Suppressor macrophage (primary cell): ENCODE measurements at places on chromosomes 7 and 10.
A peak's percentile ranks its signal among the peaks of the same experiment; 100 is the strongest.

- no peak for DNase-seq
Observed at GRCh38 chr10:3148994-3149393, 23.6 kb downstream of the PITRM1 start.

DNA sequence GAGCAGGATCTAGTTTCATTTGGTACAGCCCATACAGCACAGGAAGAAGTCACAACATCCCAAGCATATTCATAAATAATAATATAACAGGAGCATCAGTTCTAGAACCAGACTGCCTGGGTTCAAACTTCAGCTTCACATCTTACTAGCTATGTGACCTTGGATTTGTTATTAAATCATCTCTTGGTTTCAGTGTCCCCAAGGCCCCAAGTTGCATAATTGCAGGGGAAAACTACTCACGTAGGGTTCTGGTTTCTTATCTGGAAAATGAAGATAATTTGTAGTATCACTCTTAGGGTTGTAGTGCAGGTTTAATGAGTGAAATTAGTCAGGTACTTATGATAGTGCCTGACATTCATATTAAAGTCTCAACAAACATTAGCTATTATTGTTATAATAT, 5.5 kb upstream of the IQUB start:
- DNase-seq: no peak

DNA sequence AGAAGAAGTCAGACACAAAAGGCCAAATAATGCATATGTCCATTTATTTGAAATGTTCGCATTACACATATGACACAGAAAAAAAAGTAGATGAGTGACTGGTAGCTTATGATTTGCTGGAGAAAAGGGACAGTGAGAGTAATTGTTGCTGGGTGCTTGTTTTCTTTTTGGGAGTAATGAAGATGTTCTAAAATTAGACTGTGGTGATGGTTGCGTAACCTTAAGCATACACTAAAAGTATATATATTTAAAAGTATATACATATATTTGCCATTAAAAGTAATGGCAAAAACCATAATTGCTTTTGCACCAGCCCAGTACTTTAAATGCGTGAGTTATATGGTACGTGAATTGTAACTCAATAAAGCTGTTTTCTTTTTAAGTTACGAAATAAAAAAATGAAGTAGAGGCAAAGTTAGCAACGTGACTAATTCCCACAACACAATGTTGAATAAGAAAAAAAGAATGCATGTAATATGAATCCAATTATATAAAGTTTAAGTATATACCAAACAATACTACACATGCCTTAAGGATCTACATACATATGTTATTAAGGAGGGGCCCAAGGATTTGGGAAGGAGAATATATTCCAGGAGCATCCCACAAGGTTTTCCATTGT, 360.4 kb upstream of the CELF2 start:
- DNase-seq: no peak

GRCh38 chr7:68407460-68407859, 1190.8 kb upstream of the AUTS2 start:
- DNase-seq: no peak

- no peak for DNase-seq
Observed at GRCh38 chr10:84626397-84627087, 298.2 kb downstream of the CCSER2 start.

DNA sequence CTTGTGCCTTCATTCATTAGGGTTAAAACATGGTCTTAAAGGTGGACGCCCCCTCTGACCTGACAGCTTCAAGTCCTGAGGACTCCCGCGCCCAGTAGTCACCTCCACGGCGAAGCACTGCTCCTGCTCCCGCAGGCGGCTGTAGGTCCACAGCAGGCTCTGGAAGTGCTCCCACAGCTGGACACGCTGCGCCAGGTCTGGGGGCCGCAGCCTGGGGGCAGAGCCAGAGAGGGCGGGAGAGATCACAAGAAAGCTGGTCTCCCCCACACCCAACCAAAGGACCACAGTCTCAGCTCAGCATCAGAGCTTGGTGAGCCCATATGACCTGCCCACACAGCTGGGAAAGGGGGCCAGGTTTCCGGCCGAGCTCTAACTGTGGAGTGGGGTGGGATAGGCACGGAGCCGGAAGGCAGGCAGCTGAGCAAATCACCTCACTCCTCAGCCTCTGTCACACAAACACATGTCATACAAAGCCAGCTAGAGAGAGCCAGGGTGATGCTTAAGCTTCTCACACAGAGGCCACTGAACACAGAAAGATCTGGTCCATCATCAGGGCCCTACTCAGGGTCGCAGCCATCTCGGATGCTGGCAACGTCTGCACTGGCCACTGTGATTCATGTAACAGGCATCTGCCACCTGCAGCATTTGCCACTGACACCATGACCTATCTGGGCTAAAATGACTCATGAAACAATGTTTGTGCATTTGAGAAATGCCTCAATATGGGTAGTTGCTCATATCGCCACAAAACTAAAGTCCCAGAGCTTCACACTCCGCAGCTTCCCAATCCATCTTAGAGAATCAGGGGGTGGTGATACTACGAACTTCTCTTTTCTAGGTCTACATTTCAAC, 12.6 kb downstream of the HPS1 start:
- DNase-seq: no peak

DNA sequence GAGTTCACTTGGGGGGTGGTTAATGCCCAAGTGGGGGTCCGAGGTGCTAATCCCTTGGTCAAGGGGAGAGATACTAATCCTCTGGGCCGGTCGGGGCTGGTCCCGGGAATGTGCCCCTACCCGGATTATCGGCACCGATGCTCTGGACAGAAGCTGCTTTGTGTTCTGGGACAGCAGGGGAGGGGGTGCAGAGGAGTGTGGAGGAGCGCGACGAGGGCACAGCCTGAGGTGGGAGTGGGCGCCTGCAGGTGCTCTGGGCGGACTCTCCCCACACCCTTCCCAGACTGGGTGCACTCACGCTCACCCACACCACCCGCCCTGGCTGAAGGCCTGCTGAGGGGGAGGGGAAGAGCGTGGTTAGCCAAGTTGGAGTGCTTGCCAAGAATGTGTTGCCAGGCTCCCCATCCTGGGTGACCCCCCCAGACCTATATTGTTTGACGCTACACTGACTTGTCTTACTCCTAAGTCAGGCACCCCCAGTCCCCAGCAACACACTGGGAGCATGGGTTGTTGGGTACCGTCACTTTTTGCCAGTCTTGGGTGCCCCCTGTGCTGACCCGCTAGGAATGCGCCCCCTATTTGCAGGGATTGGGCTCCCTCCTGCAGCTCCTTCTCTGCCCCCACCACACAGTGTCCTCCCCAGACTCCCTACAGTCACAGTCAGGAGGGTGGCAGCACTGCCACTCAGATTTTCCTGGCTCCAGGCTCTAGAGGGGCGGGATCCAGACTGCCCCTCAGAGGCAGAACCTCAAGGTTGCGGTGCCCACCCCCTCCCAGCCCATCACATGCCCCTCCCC, 1.2 kb downstream of the SLC4A2 start:
- peak; percentile 37 for DNase-seq

DNA sequence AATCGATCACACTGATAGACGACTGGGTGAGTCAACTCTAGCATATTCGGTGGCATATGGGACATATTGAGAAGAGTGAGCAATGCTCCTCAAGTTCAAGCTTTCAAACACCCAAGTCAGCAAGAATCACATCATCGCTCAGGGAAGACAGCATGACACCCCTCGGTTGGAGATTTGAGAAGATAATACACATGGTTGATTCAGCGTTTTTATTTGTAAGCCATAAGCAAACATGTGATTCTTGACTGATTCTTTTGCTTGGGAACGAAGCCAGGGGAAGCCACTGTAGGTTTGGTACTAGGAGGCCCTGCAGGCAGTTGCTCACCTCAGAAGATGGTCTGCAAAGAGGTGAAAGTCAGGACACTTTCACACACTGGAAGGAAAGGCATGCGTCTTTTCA, 12.6 kb downstream of the UCMA start:
- DNase-seq: no peak

DNA sequence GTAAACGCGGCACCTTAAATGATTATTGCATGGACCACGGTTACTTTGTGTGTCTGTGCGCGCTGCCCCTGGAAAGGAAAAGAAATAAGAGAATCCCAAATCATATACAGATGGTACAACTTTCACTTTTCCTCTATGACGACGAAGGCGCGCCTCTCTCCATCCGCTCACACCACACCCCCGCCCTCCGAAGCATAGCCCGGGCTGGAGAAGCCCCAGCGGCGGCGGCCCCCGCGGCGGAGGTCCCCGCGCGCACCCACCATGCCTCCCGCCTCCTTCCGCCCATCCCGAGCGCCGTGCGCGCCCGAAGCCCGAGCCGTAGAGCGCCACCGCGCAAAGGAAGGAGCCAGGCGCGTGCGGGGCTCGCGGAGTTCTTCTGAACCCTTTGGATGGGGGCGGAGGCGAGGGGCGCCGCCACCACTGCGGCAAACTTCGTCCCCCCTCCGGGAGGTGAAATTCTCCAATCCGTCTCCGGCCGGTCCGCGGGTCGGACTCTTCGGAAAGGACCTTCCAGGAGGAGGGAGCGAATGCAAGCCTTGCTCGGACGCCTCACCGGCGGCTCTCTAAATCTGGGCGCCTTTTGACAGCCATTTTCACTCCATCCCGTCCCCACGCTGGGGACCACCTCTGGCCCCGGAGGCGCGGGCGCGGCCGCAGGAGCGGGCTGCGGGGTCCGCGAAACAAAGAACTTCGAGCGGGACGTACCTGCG, 588 bp downstream of the GLI3 start:
- DNase-seq: peak; percentile 9

- DNase-seq: no peak
Observed at GRCh38 chr7:33722383-33723101, 182.8 kb upstream of the BMPER start.

GRCh38 chr10:132865171-132865631, 77.2 kb downstream of the CFAP46 start:
- no peak for DNase-seq

DNA sequence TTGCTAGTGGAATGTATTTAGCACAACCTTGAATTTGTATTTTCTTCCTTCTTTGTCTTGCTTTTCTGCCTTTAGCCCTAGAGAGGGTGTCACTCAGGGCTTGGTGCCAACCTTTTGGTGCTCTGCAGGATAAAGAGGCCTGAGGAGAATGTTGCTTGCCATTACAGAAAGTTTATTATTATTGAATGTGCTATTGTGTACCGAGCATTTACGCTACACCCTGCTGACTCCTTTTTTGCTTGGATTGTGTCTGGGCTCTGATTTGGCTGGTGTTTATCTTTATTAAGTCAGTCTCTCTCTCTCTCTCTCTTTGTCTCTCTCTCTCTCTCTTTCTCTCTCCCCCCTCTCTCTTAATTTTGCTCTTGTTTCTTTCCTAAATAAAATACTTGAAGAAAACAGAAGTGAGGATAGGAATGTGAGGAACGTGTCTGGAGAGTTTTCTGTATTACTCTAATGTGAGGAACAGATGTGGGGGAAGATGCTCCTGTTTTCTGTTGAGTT, 284.4 kb upstream of the PHYHIPL start:
- no peak for DNase-seq

DNA sequence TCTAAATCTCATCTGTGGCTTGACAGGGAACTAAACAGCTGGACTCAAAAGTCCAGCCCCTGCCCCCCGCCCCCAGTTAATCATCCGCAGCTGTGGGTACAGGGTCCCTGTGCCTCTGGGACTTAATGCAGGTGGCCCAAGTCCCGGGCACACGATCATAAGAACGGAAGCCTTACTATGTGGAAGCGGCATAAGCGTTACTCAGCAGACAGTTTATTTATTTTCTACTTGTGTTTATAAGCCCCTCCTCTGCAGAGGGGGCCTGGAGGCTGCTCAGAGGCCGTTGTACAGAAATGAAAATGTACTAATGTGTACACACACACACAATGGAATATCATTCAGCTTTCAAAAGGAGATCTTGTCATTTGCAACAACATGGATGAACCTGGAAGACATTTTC, 158.0 kb upstream of the TNS3 start:
- no peak for DNase-seq

DNA sequence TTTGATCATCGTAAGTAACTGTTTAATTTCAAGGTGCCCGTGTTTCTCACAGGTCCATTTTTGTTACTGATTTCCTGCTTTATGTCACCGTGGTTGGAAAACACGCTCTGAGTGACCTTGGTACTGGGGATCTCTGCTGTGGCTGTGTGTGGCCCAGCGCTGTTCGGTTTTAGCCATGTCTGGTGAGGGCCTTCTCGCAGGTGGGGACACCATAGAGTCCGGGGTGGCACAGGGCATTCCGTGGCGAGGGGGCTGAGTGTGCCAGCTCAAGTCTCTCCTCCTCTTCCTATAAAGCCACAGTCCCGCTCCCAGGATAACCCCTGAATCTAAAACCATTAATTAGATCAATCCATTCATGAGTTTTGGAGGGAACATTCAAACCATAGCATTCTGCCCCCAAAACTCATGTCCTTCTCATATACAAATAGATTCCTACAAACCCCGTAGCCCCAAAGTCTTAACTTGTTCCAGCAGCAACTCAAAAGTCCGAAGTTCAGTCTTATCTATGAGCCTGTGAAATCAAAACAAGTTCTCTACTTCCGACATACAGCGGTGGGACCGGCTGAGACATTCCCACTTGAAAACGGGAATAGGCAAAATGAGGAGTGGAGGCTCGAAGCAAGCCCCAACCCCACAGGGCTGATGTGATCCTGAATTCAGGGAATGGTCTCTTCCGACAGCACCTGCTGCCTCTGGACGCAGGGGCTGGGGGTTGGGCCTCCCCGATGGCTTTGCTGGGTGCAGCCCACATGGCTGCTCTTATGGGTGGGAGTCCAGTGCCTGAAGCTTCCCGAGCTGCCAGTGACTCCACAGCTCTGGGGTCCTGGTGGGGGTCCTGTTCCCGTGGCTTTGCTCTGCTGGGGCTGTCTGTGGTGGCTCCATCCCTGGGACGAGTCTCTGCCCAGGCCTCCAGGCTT, 55.0 kb upstream of the NKX6-2 start:
- DNase-seq: no peak

GRCh38 chr7:134804351-134804750, 24.9 kb downstream of the CALD1 start:
- DNase-seq: no peak

DNA sequence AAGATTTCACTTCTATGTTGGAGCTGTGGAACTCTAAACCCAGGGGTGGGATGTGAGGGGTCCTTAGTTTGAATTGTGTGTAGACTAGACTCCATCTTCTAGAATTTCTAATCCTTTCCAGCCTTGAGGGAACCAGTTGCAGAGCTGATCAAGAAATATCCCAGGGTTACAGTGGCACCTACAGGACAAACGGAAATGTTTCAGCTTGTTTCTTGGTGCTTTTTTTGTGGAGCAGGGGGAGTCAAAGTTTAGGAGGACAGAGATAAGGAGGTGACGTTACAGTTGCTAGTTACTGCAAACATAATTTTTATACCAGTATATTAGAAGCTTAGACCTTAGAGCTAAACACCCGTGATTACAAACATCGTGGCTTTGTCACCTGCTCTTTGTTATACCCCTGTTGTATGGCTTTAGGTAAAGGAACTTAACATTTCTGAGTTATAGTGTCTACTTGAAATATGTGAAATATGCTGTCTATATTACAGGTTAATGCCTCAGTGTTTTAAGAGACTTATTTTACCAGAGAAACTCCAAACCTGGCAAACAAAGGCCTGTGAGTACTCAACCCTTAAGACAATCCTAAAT, 84.5 kb upstream of the DYNC1I1 start:
- DNase-seq: no peak

DNA sequence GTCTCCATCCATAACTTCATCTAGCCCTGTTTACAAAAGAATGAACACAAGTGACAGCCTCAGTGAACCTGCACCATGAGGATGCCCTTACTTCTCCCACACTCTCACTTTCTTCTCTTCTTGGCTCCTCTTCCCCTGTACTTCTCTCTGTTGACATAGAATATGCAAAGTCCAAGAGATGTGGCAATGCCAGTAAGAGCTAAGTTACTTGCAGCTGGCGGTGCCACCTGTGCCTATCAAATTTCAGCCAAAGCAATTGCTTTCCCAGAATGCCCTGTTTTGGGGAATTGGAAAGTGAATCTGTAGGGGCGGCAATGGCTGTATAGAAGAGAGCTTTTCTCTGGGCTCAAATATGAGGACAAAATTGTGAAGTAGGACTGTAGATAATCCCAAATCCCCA, 557.8 kb downstream of the AUTS2 start:
- no peak for DNase-seq
